ENCODE measurements at places on chromosomes 1 and 21.

GRCh38 chr21:26686278-26686677, 113.2 kb upstream of the CYYR1 start:
- DNase-seq = peak; percentile 34

DNA sequence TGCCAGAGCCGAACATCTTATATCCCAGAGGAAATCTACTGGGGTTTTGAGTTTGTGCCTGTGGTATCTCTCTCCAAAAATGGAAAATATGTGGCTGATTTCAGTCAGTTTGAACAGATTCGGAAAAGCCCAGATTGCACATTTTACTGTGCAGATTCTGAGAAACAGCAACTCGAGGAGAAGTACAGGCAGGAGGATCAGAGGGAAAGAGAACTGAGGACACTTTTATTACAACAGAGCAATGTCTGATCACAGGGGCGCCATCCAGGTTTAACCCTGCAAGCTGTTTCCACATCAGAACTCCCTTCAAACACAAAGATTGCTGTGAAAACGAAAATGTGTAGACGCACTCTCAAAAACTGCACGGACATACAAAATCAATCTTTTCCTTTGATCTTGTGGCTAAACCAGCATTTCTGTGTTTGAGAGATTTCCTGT, 43.4 kb downstream of the KCNJ15 start:
- no peak for DNase-seq

- DNase-seq = no peak
Observed at GRCh38 chr1:107467286-107467685, 326.4 kb downstream of the NTNG1 start.

- no peak for DNase-seq
Observed at GRCh38 chr1:36436821-36437220, 13.4 kb downstream of the OSCP1 start.

GRCh38 chr1:2627746-2628145, 5.1 kb downstream of the MMEL1 start:
- no peak for DNase-seq

- DNase-seq = peak; percentile 4
Observed at GRCh38 chr1:62391369-62391971, 45.4 kb upstream of the USP1 start.

GRCh38 chr1:22289307-22289995, 146.6 kb upstream of the WNT4 start:
- no peak for DNase-seq

GRCh38 chr1:234843946-234844345, 234.0 kb upstream of the IRF2BP2 start:
- no peak for DNase-seq

DNA sequence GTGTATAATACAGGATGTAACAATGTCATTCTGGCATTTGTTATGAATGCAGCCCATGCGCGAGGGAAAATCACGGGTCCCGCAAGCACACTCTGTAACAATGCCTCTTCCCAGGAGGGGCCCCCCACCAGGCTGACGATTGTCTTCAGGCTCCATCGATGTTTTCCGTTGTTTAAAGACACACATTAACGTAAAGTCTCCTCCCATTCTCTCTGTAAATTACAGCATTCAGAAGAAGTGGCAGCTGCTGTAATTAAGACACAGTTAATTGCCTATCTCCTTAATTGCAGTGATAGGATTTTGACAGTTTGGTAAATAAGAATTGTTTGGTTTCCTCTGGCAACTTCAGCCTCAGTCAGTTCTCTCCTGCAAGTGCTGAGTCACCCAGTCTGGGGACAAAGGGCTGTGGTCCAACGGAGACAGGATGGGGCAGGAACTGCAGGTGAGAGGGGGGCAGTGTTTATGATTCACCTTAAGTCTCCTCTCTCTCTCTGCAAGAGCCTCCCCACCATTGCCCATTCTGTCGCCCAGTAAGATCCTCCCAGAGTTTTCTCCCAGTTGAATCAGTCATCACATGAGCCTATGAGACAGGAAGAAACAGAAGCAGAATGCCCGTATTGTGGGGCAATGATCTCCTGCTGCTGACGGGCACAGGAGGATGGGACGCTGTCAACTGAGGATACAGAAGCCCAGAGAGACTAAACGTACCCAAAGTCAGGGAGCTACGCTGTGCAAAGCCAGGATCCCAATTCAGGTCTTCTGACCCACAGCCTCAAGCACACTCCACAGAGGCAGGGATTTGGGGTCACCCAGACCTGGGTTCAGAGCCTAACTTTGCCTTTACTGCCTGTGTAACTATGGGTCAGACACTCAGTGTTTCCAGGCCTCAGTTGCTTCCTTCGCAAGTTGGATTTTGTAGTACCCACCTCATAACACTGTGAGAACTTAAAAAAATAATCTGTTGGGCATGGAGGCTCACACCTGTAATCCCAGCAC, 110.0 kb downstream of the ADSS2 start:
- DNase-seq = peak; percentile 17

DNA sequence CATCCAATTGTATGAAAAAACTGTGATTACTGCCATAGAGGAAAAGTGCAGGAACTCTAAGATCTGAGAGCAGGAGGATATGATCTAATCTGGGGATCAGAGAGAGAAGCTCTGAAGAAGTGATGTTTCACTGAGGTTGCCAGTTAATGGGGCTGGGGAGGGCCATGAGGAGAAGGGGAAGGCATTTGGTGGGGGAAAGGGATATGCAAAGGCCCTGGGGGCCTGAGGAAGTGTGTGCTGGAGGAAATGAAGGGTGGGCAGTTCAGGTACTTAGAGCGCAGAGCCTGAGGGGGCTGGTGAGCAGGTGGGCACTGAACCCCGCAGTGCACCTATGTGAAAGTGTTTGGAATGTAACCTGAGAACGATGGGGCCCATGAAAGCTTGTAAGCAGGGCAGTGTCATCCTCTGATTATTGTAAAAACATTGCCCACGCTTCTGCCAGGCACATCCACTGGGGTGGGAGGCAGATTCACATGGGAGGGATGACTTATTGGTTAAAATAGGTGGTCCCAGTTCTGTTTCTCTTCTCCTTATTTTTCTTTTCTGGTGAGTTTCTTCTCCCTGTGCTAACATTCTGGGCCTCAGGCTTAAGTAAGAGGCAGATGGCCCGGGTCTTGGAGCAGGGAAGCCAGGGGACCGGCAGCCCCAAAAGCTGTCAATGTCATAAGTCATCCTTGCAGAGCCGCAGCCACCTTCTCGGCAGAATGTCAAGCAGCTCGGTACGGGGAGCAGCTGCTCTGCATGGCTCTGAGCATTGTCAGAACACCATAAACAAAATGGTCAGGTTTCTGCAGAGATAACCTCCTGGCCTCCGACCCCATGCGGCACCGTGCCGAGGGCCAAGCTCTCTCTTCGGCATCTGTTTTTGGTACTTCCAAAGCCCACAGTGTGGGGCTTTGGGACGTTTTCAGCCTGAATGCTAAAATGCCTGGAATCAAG, 492.0 kb upstream of the VAMP3 start:
- DNase-seq = no peak

- DNase-seq = no peak
Observed at GRCh38 chr1:118116909-118117308, 68.1 kb downstream of the SPAG17 start.

DNA sequence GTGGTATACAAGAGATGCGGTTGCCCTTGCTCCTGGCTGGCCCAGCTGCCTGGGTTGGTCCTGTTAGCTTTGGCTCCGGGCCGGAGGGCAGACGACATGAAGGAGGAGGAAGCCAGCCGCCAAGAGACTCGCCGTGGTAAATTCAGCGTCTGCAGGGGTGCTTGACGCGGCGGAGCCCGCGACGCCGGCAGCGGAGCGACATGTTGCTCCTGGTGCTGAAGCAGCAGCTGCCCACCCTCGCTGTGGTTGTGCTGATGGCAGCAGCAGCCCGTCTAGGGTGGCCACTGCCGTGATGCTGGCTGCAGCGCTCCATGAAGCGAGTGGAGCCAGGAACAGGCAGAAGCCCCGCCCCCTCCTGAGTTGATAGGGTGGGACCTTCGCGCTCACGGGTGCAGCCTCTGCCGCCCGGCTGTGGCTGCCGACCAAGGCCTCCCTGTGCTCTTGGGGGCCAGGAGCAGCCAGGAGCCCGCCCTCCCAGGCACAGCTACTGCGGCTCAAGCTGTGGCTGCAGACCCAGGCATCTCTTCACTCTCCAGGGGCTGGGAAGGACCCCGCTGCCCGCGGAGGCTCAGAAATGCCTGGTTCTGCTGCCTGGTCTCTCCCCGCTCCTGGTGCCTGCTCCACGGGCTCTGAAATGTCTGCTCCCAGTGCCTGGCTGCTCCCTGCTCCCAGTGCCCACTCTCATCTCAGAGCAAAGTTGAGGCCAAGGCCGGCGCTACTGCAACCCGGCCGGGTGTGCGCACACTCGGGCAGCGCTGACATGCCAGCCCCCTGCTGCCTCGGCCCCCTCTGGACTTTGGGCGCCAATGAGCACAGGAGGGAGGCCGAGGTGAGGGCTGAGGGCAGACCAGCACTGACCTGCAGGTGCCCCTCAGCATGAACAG, 4.4 kb upstream of the ZNF692 start:
- peak; percentile 84 for DNase-seq

GRCh38 chr1:204077979-204078696, 5.2 kb downstream of the SOX13 start:
- DNase-seq = no peak

GRCh38 chr1:39955547-39956539, 898 bp downstream of the MFSD2A start:
- peak; percentile 64 for DNase-seq

DNA sequence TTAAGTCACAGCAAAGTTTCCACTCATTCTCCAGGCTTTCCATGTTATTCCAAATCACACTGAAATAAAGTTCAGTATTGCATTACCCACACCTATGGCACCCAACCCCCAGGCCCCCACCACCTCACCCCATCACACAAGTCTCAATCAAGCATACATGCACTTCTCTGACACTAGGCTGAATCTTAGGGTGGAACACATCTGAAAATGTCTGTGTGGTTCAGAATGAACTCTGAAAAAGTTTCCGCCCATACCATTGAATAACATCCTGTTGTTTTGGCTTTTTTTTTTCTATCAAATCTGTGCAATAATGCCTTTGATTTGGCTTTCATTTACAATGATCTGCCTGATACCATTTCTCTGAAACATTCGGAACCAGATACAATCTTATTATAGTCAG, 25.8 kb upstream of the LRRC8C start:
- DNase-seq = no peak

DNA sequence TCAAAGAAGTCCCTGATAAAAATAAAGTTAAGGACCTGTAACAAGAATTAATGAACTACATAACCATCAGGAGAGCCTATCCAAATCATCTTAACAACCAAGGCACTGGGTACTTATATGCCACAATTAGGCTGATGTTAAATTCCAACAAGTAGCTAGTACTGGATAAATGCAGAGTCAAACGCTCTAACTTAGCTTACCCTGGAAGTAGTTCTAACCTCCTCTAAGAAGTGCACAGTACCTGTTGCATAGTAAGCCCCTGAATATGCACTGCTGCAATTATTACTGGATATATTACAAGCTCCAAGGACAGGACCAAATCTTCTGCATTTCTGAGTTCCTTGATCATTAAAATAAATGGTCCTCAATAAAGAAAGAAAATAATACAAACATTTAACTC, 125.8 kb downstream of the RERE start:
- DNase-seq = no peak

DNA sequence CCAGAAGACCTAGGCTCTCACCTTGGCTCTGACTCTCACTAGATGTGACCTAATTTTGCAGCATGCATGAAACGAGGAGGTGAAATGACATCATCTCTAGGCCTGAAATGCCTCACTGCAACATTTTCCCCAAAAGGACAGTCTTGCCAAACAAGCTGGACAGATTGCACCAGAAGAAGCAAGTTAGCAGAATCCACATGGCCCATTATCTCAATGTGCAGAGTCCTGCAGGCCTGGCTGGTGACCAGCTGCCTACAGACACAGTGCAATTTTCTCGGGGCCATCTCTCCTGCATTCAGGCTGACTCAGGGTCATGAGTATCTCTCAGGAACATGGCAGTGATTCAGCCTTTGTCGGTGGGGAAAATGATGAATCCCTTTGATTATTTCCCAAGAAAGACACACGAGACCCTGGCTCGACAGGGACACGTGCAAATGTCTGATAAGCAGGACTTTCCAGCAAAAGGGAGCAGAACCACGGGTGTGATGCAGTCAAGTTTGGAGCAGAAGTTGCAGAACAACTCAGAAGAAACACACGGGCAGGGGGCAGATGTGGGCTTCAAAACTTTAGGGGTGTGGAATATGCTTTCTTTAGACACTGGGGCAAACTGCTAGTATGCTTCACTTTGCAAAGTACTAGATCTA, 38.7 kb downstream of the TRIM67 start:
- no peak for DNase-seq

- DNase-seq = no peak
Observed at GRCh38 chr1:16954579-16954978, 25.8 kb downstream of the MFAP2 start.

- no peak for DNase-seq
Observed at GRCh38 chr1:163844459-163844858, 522.7 kb downstream of the NUF2 start.

- DNase-seq = no peak
Observed at GRCh38 chr1:6827630-6828165, 42.4 kb downstream of the CAMTA1 start.

- no peak for DNase-seq
Observed at GRCh38 chr21:17784180-17784598, 35.0 kb downstream of the C21orf91 start.

GRCh38 chr1:199808110-199808870, 219.2 kb upstream of the NR5A2 start:
- DNase-seq = no peak

GRCh38 chr1:238205045-238205662, 314.4 kb upstream of the ZP4 start:
- DNase-seq = no peak

- DNase-seq = peak; percentile 49
Observed at GRCh38 chr1:26359981-26360806, 6.3 kb upstream of the CRYBG2 start.

GRCh38 chr1:214219902-214220301, 61.1 kb upstream of the SMYD2 start:
- DNase-seq = no peak
